ENCODE measurements at places on chromosomes 5 and 9. TPM values are rescaled to one million over a fixed set of nuclear protein-coding genes. Genes with fewer than 3 reads are reported as not detected.

GRCh38 chr9:79698967-79699366 is 127.2 kb downstream of the TLE4 start:
- no peak for DNase-seq

DNA sequence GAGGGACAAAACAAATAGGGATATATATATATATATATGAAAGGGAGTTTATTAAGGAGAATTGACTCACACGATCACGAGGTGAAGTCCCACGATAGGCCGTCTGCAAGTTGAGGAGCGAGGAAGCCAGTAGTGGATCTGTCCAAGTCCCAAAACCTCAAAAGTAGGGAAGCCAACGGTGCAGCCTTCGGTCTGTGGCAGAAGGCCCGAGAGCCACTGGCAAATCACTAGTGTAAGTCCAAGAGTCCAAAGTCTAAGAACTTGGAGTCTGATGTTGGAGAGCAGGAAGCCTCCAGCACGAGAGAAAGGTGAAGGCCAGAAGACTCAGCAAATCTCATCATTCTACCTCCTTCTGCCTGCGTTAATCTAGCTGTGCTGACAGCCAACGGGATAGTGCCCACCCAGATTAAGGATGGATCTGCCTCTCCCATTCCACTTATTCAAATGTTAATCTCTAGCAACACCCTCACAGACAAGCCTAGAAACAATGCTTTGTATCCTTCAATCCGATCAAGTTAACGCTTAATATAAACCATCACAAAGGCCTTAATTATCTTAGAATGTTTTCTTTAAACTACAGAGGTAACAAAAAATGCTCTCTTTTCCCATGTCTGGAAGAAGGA is 23.8 kb upstream of the DAB2 start:
- no peak for DNase-seq

- DNase-seq = no peak
Measured at GRCh38 chr5:99331061-99331460, 402.3 kb upstream of the CHD1 start.

Gene DBH
- polyA plus RNA-seq = 0.08 TPM

Gene SPATA31A3
- not detected for polyA plus RNA-seq

Gene KIF4B
- 0.02 TPM for polyA plus RNA-seq

Data from lung (tissue), 17 donors.